ENCODE measurements at places on chromosomes 2 and 18.

DNA sequence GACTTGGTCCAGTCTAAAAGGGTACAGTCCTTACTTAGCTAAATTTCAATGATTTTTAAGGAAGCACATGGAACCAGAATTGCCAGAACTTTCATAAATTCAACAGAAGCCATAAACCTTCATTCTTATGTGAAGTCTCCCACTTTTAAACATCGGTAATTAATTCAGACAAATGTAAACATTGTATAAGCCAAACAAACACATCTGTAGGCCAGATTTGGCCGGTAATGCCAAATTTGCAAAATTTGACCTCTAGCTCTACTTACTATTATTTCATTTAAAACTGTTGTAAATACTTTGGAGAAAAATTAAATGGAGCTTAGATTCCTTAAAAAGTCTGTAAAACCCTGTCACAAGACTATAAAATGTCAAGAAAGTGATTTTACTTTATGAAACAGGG, 83.2 kb upstream of the GALNT5 start:
- DNase-seq = no peak

DNA sequence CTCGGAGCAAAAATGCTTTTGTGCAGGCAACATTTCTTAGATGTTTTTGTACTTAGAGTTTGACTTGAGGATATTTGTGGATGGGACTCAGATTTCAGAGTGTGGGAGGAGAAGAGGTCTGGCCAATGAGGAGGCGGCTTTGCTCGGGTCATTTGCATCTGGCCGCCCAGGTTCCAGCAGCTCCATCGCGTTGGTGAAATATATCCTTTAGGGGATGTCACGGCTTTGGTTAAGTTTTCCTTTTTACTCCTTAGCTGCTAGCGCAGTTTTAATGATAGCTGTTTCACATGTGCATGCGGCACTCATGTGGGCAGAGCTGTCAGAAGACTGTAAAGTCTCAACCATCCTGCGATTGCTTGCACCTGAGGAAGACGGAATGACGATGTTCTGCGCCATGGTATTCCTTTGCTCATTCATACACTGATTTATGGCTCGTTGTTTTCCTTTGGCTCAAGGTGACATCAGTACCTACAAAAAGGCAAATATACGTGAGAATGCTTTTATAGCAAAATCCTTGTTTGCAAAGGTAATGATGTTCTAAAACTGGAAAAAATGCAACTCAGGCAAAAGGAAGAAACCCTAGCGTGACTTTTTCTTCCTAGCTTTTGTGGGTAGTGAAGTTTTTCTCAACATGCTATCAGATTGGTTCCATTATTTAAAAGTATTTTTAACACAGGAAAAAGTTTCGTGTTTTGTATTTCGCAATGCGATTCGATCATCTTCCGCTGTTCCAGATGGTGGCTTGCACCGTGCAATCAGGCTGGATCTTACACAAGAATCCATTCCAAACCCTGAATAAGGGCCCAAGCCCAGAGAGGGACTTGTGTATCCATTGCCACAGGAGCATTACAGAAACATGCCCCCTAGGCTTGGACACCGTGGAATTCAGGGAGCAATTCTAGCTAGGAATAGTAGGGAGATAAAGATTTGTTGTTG, 70.5 kb upstream of the ZNF516 start:
- DNase-seq = no peak

DNA sequence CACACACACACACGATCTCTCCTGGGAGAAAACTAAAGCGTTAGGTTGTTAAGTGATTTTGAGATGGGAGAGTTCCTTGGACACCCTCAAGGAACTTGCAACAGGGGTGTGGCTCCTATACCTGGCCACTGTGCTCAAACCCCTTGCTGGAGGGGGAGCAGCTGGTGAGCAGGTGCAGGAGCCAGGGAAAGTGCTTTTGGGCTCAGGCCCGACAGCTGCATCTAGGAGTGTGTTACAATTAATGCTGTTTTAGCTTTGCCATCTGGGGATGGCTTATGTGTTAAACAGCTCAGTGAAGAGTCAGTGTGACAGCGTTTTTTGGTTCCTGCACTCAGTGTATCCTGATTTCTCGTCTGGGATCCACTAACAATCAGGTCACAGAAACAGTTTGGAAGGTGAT, 510.8 kb downstream of the TRIB2 start:
- no peak for DNase-seq

- no peak for DNase-seq
Observed at GRCh38 chr18:74796841-74797576, 199.3 kb downstream of the ZNF407 start.

DNA sequence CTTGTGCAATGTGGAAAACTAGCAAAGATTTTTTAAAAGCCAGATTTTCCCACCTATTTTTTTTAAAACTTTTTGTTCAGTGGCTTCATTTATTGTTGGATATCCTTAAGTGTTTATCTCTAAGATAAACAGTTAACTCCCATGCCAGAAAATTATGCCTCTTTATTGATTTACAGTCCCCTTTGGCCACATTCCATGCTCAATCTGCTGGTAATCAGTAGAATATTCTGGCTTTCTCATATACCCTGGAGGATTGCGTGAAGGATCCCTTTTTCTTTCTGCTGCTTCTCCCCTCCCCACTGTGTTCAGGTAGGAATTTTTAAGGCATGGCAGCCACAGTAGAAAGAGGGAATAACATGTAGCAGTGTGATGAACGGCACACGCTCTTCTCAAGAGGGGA, 2.6 kb downstream of the GRHL1 start:
- no peak for DNase-seq

DNA sequence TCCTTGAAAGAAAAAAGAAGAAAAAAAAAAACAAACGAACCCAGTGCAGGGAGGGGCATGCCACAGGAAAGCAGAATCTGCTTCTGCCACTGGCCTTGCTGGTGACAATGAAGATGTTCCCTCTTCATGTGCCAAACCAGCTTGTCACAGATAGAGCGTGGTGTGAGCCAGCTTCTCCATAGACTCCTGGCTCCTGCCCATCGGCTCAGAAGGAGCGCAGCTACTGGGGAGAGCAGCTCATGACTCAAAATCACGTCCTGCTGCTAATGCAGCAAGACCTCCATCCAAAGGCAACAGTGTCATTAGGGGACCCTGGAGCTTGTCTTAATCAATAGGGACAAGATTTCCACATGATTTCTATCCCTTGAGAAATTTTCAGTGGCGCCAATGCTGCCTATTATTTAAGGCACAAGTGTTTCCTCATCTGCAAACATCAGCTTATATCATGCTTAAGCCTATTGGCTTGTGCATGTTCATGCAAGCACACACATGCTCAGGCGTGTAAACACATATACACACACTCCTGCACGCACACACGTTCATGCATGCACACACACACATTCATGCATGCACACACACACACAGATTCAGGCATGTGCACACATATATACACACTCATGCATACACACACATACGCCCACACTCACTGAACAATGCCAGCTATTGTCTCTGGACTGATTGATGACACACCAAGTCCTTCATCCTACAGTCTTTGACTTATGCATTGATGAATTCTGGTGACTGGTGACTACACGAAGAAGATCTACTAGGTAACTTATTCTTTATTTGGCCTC, 682.0 kb upstream of the ID2 start:
- no peak for DNase-seq

DNA sequence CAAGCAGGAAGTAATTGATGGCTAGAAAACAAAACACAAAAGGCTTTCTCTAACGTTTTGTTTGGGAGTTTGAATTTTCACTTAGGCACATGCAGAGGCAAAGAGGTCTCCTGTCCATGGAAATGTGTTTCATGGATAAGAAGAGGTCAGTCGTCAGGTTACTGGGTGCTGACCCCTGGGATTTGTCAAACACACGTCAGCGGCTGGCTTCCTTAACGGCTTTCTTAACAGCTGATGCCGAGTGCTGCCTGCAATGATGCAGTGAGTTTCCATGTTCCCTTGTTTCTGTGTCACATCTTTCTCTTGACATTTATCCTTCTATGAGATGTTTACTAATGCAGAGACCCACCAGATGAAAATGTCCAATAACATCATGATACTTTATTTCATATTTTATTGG, 31.7 kb downstream of the GPR39 start:
- no peak for DNase-seq

- no peak for DNase-seq
Observed at GRCh38 chr2:195563857-195564512, 93.0 kb upstream of the SLC39A10 start.

GRCh38 chr18:3266062-3266608, 4.2 kb downstream of the MYL12B start:
- no peak for DNase-seq

DNA sequence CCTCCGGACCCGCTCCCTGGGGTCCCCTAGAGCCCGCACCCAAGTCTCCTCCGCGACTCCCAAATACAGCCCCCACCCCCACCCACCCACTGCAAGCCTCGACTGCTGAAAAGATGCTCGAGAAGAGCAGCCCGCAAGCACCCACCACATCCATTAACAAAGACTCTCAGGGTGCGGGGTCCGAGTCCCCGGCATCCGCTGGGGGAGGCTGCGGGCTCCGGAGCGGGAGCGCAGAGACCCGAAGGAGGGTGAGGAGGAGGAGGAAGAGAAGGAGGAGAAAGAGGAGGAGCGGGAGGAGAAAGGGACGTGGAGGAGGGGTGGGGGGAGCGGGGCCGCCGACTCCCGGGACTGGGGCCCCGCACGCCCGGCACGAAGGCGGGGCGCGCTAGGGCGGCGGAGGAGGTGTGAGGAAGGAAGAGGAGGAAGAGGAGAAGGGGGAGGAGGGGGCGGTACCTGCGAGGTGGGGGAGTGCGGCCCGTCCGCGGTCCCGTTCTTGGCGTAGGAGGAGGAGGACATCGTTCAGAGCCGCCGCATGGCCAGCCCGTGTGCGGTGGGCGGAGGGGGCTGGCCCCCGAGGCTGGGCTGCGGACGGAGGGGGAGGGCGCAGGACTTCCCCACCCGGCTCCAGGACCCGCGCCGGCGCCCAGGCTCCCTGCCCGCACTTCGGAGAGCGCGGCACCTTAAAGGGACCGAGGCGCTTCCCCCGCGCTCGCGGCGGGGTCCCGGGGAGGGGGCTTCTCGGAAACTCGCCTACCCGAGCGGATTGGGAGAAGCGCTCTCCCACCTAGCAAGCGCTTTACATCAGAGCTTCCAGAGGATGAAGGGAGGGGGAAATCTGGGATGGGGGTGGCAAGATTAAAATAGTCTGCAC, at the start of gene CACNB4:
CACNB4 (minus strand) TSS at position 549 of the 871 bp plus-strand sequence.
- no peak for DNase-seq

GRCh38 chr2:98269274-98269673, 77.0 kb upstream of the CNGA3 start:
- DNase-seq = no peak

DNA sequence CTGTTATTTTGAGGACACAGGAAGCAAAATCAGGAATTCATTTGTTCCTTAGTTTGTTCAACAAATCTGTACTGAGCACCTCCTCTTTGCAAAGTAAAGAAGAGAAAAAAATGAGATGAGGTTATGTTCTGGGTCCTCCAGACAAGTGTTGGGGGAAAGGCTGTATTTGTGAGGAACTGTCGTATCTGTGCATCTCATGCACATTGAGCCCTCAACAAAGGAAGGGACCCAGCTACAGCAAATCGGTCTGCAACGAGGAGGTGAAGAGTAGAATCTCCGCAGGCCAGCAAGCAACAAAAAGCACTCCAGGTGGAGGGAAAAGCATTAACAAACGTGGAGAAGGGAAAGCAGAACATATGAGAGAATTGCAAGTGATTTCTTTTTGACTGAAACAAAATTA, 143.0 kb upstream of the CYP1B1 start:
- DNase-seq = no peak

- no peak for DNase-seq
Observed at GRCh38 chr2:55061523-55062344, 11.5 kb upstream of the RTN4 start.

GRCh38 chr2:162828545-162828944, 10.0 kb downstream of the KCNH7 start:
- DNase-seq = no peak

DNA sequence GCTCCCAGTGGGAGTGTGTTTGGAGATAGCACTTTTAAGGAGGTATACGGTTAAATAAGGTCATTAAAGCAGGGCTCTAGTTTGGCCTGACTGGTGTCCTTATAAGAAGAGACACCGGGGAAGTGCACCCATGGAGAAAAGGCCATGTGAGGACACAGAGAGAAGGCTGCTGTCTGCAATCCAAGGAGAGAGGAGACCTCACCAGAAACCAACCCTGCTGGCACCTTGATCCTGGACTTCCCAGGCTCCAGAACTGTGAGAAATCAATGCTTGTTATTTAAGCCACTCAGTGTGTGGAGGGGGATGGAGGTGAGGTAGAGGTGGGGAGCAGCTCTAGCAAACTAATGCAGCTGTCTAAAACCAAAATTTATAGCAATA, 62.0 kb downstream of the RPL31 start:
- DNase-seq = no peak

- no peak for DNase-seq
Observed at GRCh38 chr2:239337877-239338484, 62.8 kb downstream of the HDAC4 start.

DNA sequence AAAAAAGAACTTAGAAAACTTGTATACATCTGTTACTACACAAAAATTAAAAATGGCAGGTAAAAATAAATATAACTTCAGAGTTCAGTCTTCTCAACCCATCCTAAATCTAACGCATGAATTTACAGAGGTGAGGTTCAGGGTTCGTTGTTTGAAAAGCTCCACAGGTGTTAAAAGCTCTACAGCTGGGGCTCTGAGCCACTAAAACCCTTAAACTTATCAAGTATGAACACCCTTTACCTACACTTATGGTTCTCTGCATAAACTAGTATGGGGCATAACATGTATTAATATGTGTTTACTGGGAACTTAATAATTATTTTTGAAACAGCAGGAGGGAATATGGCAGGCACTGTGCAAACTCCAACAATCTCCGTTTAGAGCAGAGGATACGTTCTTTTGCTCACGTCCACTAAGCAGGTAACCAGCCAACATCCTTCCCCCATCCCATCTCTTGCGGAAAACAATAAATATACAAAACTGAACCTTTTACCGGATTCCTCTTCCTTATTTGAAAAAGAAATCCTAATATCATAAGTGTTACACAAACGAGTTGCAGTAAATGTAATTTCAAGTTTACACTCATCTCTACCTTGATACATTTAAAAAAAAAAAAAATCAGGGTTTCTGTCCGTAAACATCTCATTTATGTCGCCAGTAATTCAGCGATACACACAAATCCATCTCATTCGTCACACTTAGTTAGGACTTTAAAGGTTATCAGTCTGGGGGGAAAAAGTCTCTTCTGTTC, 1.3 kb downstream of the PIAS2 start:
- no peak for DNase-seq

- DNase-seq = no peak
Observed at GRCh38 chr2:110854355-110855081, 122.1 kb downstream of the ACOXL start.
